ENCODE measurements at places on chromosomes 13 and 19.

DNA sequence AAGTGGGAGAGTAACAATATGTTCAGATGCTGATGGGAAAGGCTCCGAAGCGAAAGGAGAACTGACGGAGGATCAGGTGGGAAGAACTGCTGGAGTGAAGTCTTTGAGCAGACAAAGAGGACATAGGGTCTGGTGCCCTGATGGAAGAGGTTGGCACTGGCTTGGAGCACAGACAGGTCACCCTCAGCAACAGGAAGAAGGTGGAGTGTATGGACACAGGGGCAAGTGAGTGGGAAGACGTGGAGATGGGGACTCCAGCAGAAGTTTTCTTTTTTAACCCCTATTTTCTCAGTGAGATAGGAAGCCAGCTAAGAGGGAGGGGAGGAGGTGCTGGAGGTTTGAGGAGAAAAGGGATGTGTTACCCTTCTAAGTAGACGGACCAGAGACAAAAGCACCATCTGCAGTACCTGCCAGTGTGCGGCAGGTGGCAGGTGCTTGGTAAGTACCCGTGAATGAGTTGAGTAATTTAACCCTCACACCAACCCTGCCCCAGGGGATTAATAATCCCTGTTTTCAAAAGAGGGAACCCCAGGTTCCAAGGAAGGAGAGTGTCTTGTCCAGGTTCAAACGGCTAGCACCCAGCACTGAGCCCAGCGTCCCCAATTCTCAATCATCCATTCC lies 11.2 kb downstream of the HAS1 start:
- DNase-seq, result no peak

- no peak for DNase-seq
These were observed 8.7 kb downstream of the SLC6A16 start for GRCh38 chr19:49316284-49316683.

DNA sequence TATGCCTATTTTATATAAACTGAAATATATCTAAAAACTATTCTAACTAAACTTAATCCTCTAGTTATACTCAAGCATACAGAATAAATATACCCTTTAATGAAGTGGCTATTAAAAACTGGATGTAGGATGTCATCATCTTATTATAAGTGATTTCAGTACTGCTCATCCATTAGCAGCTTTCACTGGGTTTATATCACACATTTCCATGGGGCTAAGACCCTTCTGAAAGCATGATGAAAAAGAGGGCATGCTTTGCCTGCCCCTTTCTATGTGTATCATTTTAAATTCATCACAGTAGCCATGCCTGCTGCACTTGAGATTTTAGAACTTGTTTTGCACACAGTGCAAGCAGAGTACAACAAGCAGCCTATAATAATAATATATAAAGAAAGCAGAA lies 477.5 kb downstream of the SLITRK6 start:
- DNase-seq, result no peak

- DNase-seq, result no peak
These were observed 54.5 kb downstream of the SPTBN4 start for GRCh38 chr19:40521276-40521675.

DNA sequence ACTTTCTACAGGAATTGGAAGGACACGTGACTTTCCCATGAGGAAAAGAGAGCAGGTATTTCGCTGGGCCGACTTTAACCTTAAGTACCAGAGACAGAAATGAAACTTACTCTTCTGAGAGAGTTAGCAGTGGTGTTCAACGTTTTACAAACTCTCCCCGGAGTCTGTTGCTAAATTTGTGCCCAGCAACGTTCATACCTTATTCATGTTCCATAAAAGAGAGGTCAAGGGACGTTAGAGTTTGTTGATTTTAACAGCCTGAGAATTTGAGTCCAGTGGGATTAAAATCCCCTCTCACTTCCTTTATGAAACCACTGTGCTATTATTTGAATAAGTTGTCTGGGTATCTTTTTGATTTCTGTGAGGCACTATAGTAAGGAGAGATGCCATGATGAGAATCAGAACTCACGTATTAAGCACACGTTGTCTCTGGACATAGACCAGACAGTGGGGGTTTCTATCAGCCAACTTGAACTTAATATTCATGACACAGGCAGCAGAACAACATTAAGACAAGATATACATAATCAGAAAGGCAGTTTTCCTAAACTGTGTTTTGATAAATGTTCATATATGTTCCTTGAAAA lies 33.4 kb downstream of the SPRY2 start:
- no peak for DNase-seq

- DNase-seq, result no peak
These were observed 8.1 kb upstream of the SEMA6B start for GRCh38 chr19:4567584-4568071.

DNA sequence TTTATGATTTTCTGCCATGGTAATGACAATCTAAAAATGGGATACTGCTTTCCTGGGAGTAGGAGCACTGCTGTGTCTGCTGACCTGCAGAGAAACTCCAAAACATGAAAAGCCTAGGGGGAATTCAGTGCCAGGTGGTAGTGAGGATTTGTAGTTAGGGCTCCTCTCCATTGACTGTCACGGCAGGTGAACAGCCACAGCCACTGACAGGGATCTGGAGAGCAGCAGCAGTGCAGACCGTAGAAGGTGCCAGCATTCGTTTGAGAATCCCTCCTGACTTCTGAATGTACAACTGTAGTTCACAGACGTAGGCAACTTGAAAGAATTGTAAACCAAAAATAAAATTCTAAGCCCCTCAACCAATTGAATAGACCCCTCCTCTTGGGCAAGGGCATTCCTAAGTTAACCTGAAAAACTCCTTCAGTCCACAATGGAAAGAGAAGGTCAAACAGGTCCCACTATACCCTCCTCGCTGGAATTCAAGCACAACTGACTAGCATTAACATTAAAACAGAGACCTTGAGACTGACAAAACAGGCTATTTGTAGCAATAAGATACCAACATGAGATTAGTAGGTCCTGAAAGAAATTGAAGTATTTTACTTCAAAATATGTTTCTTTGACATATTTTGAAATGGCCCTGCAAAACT lies 1328.8 kb downstream of the OLFM4 start:
- DNase-seq, result no peak

DNA sequence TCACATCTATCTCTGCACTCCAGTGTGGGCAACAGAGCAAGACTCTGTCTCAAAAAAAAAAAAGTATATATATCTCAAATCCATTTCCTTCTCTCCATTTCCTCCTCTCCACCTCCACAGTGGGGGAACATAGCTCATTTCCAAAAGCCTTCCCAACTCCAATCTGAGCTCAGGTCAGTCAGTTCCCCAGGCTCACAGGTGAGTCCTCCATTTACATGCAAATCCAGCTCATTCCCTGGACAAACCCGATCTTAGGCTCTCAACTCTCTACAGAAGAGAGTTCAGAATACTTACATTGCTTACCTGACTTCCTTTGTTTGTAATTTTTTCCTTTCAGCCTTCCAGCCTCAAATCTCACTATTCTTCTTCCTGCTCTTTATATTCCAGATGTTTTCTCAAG lies 518.3 kb downstream of the GPC6 start:
- DNase-seq, result no peak

DNA sequence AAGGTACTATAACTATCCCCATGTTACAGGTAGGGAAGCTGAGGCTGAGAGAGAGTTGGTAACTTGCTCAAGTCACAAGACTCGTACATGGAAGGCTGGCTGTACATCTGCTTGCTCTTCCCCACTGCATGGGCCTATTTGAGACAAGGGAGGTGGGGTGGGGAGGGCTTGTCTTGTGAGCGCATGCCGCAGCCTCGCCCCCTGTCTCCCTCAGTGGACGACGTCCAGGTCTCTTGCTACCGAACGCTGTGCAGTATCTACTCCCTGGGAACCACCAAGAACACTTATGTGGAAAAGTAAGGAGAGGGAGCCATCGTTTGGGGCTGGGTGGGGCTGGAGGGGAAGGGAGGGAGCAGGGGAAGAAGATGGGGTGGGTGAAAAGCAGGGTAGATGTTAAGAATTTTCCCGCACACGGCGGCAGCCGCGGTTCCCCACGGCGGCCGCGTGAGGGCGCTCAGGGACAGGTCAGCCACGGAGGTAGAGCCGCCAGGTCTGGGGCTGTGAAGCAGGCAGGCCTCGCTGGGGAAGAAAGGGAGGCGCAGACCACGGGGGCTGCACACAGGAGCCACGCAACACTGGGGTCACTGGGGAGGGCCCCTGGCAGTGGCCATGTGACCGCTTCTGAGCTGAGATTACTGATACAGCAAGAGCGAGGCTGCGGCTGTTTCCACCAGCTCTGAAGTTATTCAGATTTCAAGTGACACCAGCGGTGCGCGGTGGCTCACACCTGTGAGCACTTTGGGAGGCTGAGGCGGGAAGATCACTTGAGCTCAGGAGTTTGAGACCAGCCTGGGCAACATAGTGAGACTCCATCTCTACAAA lies 81.5 kb downstream of the RYR1 start:
- no peak for DNase-seq

DNA sequence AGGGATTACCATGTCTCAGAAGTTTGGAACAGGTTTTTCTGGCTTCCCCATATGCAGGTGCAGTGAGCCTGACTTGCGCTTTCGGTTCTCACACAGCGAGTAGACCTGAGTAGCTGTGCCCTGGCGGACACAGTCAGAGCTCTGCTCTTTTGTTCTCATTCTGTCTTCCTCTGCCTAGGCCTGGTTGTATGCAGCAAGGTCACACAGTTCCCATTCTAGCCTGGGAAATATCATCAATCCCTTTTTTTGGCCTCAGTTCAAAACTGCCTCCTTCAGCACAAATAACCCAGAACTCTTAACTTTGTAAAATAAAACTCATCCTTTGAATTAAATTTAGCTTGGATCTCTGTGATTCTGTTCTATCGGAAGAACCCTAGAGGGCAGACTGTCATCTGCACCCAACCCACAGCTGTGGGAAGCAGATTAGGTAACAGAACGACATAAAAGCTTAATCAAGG lies 10.2 kb downstream of the OXGR1 start:
- peak; percentile 38 for DNase-seq

- no peak for DNase-seq
These were observed 292.9 kb downstream of the SPRY2 start for GRCh38 chr13:80048030-80048429.

DNA sequence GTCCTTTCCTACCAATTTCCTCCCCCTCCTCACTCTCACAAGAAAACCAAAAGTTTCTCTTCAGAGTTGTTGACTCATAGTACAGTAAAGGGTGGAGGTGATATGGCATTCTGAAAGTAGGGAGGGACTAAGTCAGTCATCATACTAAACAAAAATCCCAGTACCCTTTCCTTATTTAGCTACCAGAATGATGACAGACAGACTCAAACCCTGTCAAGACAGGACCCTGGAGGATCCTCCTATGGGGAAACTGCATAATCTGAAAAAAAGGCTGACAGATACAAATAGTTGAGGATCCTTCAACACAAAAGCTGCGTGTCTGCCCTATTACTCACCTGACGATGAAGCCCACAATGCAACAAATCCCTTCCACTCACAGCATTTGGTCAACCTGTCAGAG lies 55.5 kb downstream of the CYSLTR2 start:
- DNase-seq, result no peak

- no peak for DNase-seq
These were observed 331.9 kb upstream of the TSHZ3 start for GRCh38 chr19:31681121-31681520.

- no peak for DNase-seq
These were observed 59.4 kb downstream of the SLC10A2 start for GRCh38 chr13:103006641-103007426.

- no peak for DNase-seq
These were observed 402 bp downstream of the KIR3DL3 start for GRCh38 chr19:54724644-54725043.

- DNase-seq, result no peak
These were observed 12.8 kb upstream of the UPF3A start for GRCh38 chr13:114268344-114269280.

DNA sequence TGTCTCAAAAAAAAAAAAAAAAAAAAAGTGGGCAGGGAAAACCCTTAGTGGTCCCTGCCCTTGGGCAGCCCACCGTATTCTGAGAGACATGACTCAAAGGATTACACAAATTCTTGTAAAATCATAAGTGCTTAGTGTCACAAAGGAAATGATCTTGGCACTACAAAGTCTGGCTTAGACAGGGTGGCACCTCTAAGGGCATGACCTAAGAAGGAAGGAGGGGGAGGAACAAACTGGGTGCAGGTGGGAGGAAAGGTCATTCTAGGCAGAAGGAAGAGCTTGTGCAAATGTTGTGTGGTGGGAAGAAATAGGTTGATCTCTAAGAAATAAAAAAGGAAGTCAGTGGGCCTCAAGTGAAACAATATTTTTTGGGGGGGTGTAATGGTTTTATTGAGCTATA lies 10.4 kb downstream of the PNPLA6 start:
- DNase-seq, result no peak

GRCh38 chr13:41917641-41918040 lies 43.3 kb downstream of the VWA8 start:
- DNase-seq, result no peak

- no peak for DNase-seq
These were observed 103.3 kb upstream of the ZNF507 start for GRCh38 chr19:32241932-32242710.

DNA sequence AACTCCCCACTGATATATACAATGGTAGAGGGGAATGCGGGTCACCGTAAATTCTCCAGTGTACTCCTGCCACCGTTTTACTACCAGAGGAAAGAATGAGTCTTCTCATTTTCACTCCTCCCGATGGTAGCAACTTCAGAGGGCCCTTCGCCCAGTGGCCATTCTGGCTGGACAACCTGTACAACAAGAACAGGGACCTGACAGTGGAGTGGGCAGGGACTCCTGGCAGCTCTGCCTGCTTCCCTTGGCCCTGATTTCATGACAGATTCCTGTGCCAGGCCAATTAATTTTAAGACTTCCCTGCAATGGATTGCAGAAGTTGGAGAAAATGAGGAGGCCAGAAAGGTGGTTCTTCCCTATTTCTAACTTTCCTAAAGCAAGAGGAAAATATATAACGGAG lies 148.9 kb downstream of the GPC6 start:
- DNase-seq, result no peak

- DNase-seq, result no peak
These were observed 758 bp upstream of the CACNG7 start for GRCh38 chr19:53908106-53908934.

DNA sequence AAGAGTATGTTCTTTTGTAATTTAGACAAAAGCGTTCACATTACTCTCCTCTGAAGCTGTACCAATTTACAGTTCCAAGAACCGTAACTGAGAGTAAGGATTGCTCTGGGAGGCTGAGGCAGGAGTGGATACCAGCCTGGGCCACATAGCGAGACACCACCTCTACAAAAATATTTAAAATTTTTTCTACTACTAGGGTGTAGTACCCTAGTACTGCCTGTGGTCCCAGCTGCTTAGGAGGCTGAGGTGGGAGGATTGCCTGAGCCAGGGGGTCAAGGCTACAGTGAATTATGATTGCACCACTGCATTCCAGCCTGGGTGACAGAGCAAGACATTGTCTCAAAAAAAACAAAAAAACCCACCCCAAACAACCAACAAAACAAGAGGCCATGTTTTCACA lies 12.1 kb upstream of the CYP2A6 start:
- no peak for DNase-seq

GRCh38 chr19:3573162-3573857 lies 566 bp downstream of the HMG20B start:
- no peak for DNase-seq

Data from skin of body (tissue), 3 donors.